ENCODE measurements at places on chromosomes 2 and 18.

- DNase-seq = no peak
Measured at GRCh38 chr18:76487070-76487469, 8.0 kb downstream of the ZNF516 start.

- DNase-seq = no peak
Measured at GRCh38 chr2:237269138-237269875, 144.7 kb downstream of the COL6A3 start.

- no peak for DNase-seq
Measured at GRCh38 chr2:110993557-110994231, 127.0 kb upstream of the BCL2L11 start.

GRCh38 chr2:119688616-119689015 lies 9.6 kb downstream of the TMEM177 start:
- DNase-seq = no peak

GRCh38 chr2:60830991-60831390 lies 50.4 kb upstream of the REL start:
- DNase-seq = no peak

DNA sequence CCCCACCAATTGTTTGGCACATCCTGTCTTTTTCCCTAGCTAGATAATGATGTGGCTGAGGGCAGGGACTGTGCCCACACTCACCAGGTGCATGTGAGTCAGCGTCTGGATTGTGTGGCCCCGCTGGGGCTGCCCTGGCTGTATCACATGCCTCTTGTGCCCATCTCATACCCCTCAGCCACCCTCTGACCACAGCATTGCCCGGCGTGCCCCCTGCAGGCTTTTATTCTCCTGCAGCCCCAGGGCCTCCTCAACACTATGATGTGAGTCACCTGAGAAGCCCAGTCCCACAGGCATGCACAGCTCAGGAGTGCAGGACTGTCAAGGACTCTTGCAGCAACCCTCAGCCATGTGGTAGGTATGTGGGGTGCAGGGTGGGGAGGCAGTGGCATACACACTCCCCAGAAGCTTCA lies 14.8 kb upstream of the STEAP3 start:
- no peak for DNase-seq

GRCh38 chr2:232230560-232230959 lies 148.0 kb upstream of the ALPP start:
- no peak for DNase-seq

GRCh38 chr2:134231965-134232340 lies 21.9 kb upstream of the MGAT5 start:
- no peak for DNase-seq

- no peak for DNase-seq
Measured at GRCh38 chr2:10817413-10817812, 4.8 kb upstream of the PDIA6 start.

DNA sequence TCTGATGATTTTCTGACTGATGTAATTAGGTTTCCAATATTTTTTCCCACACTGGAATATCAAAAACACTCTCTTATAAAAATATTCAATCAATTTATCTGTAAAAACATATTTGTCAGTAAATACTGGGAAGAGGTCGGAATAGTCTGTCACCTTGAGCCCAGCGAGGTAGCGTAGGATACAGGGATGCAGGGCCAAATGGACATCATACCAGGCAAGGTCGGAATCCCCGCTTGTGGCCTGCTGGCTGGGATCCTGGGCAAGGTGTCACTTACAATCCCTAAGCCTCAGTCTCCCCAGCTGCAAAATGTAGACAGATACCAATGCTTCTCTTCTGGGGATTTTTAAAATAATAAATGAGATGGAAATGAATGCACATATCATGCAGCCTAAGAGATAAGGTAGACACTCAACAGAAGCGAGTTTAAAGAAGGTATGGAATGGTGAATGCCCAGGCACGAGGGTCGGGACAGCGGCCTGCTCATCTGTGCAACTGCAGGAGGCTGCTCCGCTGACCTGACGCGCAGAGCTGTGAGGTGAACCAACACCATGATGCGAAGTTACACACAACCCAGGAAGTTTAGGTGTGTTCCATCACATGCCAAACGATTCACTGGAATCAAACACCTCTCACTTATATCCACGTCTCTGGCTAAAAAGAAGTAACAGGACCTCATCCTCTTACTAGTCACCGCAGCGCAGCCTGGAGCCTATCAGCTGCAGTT lies 98.2 kb downstream of the EIPR1 start:
- DNase-seq = no peak

DNA sequence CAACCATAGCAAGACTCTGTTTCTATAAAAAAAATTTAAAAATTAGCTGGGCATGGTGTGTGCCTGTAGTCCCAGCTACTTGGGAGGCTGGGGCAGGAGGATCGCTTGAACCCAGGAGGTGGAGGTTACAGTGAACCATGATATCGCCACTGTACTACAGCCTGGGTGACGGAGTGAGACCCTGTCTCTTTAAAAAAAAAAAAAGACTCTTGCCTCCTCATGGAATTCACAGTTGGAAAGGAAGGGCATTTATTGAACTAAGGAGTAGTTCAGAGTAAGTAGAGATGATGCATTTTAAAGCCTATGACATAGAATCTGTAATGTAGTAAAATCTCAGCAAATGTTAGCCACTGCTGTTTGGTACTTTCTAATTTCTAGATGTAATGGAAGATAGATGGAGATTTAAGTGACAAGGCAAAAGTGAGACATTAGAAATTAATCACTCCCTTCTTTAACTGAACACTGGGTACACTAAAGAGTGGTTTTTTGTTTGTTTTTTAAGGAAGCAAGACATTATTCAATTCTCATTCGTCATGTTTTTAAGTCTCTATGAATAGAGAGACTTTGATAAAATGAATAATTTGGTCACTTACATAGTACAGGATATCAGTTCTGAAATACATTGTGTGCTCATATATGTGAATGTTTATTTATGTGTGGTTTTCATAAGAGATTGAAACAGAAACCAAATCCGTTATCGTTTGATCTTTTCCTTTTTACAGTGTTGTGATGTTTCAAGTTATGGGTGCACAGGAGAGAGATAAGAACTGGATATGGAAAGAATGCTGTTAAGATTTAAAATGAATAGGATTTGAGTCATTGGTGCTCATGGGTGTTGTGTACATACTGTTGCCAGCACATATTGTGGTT lies 186.1 kb upstream of the STON1 start:
- no peak for DNase-seq

GRCh38 chr2:160418853-160419252 lies 74.8 kb downstream of the RBMS1 start:
- DNase-seq = no peak

DNA sequence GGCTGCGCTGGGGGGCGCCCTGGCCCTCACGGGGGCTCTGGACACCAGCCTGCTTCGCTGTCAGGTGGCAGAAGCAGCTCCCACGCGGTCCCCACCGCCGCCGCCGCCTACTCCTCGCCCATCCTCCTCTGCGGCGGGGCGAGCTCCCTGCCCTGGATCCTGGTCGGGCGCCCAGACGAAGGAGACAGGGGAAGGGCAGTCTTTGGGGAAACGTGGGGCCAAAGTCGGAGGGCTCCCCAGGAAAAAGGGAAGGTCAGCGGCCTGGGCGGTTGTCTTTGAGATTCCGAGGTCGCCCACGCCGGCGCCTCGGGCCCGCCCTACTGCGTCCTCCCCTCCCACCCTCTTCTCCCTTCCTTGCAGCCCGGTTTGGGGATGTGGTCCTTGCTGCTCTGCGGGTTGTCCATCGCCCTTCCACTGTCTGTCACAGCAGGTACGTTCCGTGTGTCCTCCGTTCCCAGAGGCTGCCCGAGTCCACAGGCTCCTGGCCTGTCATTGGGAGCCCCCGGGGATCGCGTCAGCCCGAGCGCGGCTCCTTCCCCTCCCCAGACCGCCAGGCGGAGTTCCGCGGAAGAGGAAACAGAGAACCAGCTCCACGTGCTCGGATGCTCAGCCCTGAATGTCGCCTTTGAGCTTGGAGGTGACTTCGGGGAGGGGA lies 800 bp downstream of the IL1RL2 start:
- DNase-seq = no peak

- DNase-seq = no peak
Measured at GRCh38 chr18:45749918-45750689, 26.1 kb downstream of the SLC14A1 start.

DNA sequence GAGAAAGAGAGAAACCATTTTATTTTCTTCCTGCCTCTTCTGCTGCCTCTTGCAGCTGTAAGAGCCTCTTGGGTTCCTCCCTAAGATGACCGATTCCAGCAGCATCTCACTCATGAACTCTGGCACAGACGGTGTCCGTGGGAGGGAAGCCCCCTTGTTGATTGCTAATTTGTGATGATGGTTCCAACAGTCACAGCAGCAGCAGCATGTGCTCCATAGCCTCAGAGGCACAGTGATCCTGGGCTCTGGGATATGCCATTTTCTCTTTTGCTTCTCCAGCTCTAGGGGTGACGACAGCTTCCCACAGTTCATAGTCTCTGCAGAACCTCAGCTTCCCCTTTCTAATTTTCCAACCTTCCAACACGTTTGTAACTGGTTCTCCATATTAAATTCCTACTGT lies 324.2 kb upstream of the HS6ST1 start:
- DNase-seq = no peak

DNA sequence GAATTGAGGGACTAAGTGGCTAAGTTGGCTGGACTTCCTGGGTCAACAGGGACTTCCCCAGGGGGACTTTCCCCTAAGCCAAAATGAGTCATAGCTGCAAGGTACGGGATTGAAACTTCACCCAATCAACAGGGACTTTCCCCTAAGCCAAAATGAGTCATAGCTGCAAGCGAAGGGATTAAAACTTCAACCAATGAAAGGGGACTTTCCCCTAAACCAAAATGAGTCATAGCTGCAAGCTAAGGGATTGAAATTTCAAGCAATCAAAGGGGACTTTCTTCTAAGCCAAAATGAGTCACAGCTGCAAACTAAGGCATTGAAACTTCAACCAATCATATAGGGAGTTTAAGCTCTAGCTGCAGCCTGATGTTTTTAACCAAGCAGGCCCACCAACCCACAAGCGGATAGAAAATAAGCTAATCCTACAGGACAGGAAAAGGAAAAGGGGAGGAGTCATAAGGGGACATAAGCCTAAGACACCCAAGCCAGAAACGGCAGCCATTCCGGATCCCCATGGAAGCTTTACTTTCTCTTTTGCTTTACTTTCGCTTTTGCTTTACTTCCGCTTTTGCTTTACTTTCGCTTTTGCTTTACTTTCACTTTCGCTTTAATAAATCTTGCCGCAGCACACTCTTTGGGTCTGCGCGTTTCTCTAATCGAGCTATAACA lies 1375.4 kb upstream of the CELF4 start:
- no peak for DNase-seq

GRCh38 chr2:77642339-77642738 lies 120.2 kb upstream of the LRRTM4 start:
- no peak for DNase-seq

DNA sequence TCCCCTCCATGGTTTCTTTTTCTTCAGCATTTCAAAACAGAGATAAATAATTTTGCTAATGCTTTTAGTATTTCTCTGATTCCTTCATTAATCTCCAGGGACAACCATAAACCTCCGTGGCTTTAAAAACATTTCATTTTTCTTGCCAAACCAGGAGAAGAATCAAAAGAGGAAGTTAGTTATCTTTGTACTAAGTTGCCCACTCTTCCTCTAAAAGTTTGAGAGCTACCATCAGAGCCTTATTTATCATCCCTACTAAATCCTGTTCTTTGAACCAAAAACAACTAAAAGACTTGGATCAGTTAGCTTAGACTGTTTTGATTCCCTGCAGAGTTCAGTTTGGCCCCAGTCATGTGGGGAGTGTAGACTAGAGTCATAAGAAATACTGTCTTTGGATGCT lies 208.4 kb downstream of the SETBP1 start:
- DNase-seq = no peak

- no peak for DNase-seq
Measured at GRCh38 chr18:47585136-47585535, 333.7 kb upstream of the SKOR2 start.

- DNase-seq = no peak
Measured at GRCh38 chr2:206863196-206863595, 76.1 kb upstream of the CPO start.

Data from stimulated activated CD8-positive, alpha-beta memory T cell treated with anti-CD3 and anti-CD28 coated beads, Interleukin-15, amount 100 ng/mL, for 4 hours (primary cell).